Stimulated activated CD8-positive, alpha-beta memory T cell treated with anti-CD3 and anti-CD28 coated beads, Interleukin-4, amount 100 ng/mL, for 1 hour (primary cell): ENCODE measurements at places on chromosomes 4 and X.

GRCh38 chr4:37243051-37243450 is 1.5 kb upstream of the NWD2 start:
- DNase-seq = no peak

DNA sequence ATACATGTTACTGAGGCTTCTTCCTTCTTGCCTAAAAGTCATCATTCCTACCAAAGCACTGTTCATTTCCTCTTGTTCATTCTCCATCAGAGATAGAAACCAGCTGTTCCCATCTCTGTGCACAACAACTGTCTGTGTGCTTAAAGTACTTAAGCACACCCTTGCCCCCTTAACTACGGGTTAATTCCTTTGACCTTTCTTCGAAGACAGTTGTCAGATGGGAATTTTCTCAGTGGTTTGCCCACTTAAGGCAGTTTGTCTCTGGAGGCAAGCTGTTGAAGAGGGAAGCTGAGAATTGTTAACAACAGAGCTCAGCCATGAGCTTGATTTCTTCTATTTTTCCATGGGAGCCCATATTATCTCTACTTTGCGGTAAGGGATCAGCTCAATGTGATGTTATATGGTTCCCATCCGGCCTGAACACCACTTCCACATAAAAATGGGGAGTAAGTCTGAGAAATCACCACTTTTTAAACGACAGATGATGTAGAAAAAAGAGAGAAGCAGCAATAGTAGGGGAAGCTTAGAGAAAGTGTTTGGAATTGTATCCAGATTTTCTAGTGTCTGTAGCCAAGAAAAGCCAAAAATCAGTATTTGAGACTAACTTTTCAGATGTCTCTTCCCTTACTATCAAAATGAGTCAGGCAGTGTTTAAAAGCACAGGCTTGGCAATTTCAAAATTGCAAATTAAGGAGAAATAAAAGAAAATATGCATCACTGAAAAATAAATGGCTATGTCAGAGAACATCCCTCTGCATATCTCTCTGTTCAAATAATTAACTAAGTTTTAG is 194.4 kb downstream of the SLIT2 start:
- DNase-seq = no peak

DNA sequence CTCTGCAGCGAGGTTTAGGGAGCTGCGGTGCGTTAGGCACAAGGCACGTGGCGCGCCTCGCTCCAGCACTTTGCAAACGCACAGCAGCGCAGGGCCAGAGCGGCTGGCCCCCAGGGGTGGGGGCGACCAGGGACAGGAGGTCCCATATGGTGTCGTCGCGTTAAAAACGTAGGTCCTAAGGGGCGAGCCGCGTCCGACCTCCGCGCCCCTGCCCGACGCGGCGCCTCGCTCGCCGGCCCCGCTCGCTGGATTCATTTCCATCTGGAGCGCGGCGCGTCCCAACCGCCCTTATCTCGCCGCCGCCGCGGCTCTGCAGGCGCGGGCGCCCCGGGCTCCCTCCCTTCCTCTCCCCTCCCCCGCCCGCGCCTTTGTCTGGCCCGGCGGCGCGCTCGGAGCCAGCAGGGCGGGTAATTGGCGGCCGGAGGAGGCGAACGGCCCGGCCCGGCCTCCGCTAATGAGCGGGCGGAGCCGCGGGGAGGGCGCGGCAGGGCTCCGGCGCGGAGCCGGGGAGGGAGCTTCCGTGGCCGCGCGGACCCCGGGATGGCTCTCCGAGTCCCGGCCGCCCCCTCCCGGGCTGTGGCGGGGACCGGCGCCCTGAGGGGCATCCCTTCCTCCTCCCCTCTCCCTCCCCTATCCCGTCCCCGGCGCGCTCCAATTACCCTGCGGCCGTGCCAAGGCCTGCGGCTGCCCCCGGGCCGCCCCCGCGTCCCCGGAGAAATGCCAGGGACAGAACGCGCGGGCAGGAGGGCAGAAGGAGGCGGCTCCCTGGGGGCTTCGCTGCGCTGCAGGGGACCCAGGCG is 409.0 kb downstream of the BCOR start:
- no peak for DNase-seq

GRCh38 chr4:158767451-158767850 is 1.4 kb upstream of the FNIP2 start:
- DNase-seq = no peak

DNA sequence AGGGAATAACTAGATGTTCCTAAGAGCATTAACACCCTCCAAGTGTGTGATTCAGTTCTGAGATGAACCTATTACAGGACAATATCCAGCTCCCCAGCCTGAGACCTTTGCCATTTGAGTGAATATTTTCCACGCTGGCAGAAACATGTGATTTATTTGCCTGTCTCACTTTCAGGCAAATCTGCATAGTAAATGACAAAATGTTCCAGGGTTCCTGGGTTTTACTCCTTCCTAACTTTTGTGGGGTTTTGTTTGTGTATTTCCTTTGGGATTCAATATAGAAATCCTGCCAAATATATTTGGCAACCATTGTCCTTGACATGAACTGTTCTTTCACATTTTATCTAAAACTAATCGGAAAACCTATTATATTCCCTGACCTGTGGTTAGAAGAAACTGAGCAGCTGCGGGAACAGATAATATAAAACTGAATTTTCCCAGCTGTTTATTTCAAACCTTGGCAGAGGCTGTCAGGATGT is 12.5 kb downstream of the F8 start:
- DNase-seq = no peak

DNA sequence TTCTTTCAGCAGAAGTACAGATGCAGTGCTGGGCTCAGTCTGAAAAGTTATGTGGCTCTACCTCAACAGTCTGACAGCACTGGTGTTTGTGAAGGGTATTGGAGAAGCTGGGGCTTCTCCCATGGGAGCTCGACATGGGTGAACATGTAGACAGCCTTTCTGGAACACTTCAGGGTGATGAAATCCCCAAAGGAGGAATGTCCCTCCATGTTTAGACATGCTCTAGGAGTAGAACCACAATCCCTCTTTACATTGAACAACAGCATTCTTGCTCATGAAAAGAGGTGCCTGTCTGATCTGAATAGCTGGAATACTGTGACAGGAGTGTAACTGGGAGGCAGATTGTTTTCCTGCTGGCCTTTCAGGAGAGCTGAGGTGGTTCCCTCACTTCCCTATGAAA is 53.8 kb upstream of the NAP1L2 start:
- DNase-seq = no peak

DNA sequence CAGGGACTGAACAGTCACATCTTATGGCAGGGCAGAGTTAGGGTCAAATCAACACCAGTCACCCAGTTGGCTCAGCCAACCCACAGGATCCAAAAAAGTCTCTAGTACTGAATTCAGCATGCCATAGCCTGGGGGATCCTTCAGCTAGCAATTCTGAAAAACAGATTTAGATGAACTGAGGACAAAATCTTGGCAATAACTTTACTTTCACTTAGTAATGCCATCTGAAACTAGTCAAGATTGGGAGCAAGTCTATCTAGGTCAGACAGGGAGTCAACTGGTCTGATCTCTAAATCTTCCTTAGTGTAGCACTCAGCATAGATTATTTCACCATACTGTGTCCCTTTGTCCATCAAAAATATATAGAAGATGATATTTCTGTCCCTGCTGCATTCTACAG is 76.0 kb downstream of the HHIP start:
- DNase-seq = no peak

DNA sequence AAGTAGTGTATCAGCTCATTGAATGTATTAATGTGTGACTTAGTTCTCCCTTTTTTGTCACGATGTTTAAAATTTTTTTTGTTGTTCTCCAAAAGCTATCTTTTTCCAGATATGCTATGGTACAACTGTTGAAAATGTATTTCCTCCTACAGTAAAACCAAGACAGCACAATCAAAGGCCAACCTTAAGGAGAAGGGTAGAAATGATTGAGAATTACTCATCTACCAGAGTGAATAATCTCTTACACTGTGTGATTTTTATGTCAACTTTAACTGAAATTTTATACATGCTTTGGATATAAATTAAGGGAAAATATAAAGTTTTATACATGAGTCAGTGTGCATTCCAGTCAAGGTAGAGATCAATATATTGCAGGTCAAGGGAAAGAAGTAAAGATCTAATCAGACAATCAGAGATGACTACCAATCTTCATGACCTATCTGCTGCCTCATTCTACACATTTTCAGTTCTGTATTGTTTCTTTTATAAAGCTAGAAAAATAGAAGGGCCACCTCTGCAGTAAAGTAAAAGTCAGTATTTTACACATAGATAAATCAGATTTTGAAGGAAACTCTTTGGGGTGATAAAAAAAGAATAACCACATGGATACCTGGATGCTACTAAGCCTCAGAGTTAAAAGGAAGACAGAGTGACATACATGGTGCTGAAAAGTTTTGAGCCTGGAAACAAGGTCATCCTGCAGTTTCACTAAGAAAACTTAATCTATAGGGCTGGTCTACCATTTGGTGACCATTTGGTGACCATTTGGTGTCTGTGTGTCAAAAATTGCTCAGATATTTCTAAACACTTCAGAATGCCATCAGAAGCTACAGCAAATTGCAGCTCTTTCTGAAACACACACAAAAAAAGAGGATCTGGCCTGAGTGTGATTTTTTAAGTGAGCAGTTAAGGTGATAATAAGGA is 1.6 kb downstream of the FAM13A start:
- no peak for DNase-seq

DNA sequence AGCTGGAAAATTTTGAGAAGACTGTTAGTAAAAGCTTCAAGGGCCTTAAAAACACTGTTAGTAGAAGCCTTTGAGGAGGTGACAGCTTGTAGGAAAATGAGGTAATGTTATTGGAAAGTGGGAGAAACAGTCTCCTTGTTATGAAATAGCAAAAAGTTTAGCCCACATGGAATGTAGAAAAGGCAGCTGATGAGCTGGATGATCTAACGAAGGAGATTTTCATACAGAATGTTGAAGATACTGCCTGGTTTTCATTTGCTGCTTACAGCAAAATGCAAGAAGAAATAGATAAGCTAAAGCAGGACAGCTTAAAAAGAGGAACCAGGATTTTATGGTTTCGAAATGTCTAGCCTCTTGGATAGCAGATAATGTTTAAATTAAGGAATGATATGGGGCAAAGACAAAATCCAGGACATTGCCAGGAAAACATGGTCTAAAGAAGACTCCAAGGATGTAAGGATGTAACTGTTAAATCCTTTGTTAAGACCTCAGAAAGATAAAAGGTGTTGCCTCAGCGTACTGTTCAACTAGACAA is 10.2 kb upstream of the STBD1 start:
- no peak for DNase-seq

- DNase-seq = no peak
These were observed 1101.4 kb downstream of the RPA4 start for GRCh38 chrX:97985096-97985495.

GRCh38 chr4:1399508-1400190 is 6.6 kb downstream of the NKX1-1 start:
- DNase-seq = no peak

- DNase-seq = no peak
These were observed 709 bp upstream of the CLOCK start for GRCh38 chr4:55547466-55547770.

GRCh38 chr4:74133786-74134499 is 24.0 kb upstream of the MTHFD2L start:
- DNase-seq = no peak

DNA sequence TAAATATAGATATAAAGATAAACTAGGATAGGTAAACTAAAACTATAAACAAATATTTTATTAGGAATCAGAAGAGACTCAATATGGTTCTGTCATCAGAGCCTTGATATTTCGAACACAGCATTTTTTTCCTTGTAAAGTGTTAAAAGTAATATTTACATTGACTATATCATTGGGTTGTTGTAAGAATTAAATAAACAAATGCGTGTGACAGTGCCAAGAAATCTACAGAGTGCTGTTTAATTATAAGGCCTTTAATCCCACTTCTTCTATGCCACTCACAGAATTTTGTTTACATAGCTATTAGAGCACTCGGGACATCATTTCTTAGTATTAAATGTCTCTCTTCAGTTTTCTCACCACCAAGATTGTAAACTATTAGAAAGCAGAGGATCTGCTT is 807.4 kb downstream of the FSTL5 start:
- DNase-seq = no peak

DNA sequence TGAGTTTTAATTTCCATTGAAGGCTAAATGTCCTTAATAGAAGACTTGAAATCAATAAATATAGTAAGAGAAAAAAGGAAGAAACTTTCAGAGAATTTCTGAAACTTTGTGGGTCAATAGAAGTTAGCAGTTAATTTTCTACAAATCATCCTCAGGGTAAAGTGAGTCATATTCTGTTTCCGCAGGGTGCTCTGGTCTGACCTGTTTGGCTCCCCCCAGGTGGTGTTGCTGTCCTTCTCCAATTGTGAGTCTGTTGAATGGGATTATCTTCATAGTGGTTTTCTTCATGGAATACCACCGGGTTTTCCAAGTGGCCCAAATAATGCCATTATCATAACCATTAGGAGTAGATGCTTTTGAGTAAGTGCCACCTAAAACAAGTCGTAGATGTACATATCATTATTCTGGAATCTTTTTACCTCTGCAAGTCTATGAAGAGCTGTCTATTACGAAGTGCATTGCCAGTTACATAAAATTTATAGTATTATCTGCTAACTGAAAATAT is 7.7 kb downstream of the FGG start:
- DNase-seq = no peak

DNA sequence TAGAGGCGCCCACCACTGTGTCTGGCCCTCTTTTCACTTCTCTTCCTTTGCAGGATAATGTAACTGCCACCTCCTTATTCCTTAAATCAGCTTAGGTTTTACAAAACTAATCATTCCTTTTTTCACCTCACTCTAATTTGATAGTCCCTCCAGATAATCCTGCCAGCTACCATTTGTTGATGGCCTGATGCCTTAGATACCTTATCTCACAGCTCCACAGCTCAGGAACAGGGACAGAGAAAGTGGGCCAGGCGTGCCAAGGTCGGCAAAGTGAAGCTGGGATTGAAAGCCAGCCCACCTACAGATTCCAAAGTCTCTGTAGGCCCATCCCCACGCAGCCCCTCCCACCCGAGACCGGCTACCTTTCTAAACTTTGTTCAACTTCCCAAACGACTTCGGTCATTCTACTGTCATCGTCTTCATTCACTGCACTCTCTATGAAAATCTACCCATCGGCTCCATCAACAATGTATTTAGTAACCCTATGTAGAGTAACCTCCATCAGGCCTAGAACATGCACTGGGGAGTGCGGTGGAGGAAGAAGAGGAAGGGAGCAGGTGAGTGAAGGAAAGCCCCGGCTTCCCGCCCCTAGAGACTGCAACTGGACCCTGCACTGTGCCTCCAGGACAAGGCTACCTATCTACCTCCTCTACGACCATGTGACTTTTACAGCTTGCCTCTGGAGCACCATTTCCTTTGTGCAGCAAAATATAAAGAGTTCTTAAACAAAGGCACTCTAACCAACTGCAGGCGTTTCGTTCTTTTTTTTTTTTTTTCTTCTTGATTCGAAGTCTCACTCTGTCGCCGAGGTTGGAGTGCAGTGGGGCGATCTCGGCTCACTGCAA is 1.5 kb downstream of the CASP6 start:
- DNase-seq = no peak

- no peak for DNase-seq
These were observed 5.7 kb downstream of the ZNF275 start for GRCh38 chrX:153339662-153340061.

GRCh38 chr4:170386971-170387370 is 297.2 kb upstream of the AADAT start:
- DNase-seq = no peak

GRCh38 chrX:78383594-78383993 is 56.2 kb upstream of the CYSLTR1 start:
- DNase-seq = no peak
